Stimulated activated CD8-positive, alpha-beta memory T cell treated with anti-CD3 and anti-CD28 coated beads, Interleukin-4, amount 100 ng/mL, for 24 hours (primary cell): ENCODE measurements at places on chromosomes 5 and 9.

DNA sequence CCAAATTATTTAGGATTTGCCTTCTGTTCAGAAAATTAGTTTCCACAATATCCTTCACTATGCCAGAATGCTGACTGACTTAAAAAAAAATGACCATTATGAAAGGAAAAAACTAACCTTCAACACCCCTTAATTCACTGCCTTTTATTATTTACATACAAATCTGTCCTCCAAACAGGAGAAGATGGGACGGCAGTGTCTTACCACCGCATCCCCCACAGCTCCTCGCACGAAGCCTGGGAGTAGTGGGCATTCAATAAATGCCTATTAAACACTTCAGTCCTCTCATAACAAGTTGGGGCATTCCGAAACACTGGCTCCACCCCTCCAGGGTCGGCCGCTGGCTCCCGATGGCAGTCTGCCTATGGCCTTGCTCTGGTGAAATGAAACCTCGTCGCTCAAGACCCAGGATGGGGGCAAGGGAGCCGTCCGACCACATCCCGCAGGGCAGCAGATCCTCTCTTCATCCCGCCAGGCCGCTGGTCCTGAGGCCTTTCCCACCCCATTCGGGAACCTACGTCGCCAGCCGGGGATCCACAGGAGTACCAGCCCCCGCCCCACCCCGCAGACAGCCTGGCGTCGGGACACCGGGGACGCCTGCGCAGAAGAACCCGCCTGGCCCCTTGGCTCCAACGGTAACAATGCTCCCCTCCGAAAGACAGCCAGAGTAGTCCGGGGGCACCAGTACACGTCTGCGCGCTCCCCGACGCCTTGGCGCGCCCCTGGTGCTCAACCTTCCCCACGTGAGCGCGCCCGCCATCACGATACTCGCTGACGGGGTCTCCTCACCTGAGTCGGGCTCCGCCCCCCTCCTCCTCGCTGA is 613 bp downstream of the ZBTB5 start:
- no peak for DNase-seq

GRCh38 chr5:124704594-124705284 is 41.7 kb downstream of the ZNF608 start:
- no peak for DNase-seq

DNA sequence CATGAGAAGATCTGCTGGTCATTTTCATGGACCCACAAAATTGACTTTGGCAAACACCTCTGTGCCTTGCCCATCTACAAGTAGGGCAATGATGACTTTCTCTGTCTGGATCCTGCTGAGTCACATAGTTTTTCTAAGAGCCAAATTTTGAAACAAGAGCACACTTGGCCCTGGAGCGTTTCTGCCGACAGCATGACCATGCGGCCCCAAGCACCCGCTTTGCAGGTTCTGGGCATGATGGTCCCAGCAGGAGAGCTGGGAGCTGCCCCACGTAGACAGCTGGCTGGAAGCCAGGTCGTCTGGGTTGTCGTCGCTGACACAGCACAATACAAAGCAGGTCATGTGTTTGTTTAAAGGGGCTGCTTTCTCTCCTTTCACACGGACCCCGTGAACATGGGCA is 159.8 kb downstream of the SYK start:
- no peak for DNase-seq

DNA sequence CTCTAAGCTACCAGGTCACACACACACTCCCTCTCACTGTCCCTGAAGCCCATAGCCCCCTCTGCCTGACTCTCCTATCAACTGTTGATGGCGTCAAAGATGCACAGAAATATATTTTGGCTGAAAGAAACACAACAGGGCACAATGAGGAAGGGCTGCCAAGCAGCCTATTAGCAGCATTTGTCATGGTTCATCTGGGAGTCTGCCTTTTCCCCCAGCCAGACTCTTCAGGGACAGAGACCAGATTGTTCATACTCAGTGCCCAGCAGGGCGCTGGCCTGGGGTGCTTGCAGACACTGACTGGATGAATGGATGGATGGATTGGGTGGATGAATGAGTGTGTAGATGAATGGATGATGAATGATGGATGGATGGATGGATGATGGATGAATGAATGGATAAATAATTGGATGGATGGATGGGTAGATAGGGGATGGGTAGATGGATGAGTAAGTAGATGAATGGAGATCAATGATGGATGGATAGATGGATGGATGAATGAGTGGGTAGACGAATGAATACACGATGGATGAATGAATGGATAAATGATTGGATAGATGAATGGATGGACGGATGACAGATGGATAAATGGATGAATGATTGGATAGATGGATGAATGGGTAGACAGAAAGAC is 90.5 kb downstream of the ADAMTS2 start:
- DNase-seq = no peak

GRCh38 chr5:58961631-58962280 is 378.9 kb downstream of the RAB3C start:
- no peak for DNase-seq

- no peak for DNase-seq
Measured at GRCh38 chr9:21605489-21605931, 123.4 kb upstream of the IFNE start.

DNA sequence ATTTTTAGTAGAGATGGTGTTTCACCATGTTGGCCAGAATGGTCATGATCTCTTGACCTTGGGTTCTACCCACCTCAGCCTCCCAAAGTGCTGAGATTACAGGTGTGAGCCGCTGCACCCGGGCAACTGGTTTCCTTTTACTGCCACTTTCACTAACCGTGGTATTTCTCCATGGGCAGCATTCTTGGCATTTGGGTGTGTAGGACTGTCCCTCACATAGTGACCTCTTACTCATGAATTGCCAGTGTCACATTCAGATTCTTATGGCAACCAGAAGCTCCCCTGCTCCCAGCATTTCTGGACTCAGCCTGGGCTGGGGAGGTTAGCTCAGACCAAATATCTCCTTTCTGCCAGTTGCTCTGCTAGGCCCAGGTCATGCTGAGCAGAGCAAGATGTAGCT is 50.1 kb downstream of the FOXI1 start:
- no peak for DNase-seq

DNA sequence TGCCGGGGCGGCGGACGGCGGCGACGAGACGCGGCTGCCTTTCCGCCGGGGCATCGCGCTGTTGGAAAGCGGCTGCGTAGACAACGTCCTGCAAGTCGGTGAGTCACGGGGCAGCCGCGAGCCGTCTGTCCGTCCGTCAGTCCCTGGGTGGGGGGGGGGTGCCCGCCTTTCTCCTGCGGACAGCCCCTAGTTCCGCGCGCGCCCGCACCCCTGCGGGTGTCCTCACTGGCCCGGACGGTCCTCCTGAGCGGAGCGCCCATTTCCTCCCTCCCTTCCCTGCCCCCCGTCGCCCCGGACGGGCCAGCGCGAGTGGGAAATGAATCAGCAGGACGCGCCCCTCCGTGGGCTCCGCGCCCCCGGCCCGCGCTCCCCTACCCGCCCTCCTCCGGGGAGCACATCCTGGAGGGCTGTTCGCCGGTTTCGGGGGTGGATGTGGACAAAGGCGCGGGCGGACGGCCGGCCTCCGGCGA is 828 bp downstream of the ZSWIM6 start:
- no peak for DNase-seq

DNA sequence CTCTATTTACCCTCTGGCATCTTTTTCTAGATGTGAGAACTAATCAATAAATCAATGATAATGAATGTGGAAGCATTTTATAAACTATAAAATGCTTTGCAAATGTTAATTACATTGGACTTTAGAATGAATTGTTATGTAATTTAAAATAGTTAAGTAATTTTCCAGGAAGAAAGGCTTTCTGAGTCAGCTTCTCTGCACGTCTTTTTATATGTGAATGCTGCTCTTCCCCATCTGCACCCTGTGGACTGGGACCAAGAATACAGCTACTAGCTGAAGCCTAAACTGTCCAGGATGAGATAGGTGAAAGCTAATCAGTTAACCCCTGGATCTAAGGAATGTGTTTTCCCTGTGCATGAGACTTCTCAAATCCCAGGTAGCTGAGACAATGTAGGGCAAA is 292.9 kb downstream of the NR3C1 start:
- no peak for DNase-seq

- no peak for DNase-seq
Measured at GRCh38 chr5:135313405-135313804, 85.6 kb downstream of the MACROH2A1 start.

DNA sequence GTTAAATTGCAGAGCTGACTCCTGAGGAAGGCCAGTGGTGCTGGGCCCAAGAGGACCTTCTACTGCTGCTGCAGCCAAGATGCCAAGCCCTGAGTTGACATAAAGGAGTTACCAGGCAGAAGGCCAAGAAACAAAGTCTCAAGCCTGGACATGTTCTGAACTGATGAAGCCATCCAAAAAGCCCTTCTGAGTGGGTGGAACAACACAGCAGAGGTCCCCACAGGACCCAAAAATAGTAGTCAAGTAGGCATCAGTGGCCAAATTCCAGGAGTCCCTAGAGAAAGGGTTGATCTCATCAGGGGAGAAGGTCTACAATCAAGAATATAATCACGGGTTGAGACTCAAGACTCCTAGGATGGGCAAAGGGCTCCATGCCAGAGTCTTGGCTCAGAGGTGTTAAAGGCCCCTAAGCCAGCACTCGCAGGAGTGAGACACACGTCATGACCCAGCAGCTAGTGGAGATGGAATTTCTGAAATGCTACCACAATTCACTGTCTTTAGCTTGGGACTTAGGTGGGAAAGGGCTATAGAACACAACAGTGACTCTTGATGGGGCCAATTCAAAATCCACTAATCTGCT is 119.7 kb downstream of the FANCC start:
- no peak for DNase-seq

GRCh38 chr9:38216572-38216971 is 147.5 kb upstream of the SHB start:
- no peak for DNase-seq
